AG08396 (cell line): ENCODE measurements at places on chromosomes 16 and 17.

DNA sequence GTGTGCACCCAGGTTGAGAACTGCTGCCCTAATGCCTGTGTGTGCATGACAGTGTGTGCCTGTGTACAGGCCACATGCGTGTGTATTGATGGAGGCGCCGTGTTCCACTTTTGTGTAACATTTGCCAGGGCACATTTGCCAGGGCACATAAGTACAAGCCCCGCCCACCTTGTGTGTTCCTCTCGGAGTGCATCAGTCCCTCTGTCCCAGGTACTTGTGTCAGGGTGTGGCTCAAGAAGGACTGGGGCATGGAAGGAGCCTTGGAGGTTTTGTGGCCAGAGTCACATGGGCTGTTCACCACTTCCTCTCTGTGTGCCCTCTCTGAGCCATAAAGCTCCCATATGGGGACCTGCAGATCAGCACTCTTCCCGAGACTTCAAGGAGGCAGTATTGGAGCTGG lies 73.9 kb downstream of the MRM1 start:
- DNase-seq, result no peak

DNA sequence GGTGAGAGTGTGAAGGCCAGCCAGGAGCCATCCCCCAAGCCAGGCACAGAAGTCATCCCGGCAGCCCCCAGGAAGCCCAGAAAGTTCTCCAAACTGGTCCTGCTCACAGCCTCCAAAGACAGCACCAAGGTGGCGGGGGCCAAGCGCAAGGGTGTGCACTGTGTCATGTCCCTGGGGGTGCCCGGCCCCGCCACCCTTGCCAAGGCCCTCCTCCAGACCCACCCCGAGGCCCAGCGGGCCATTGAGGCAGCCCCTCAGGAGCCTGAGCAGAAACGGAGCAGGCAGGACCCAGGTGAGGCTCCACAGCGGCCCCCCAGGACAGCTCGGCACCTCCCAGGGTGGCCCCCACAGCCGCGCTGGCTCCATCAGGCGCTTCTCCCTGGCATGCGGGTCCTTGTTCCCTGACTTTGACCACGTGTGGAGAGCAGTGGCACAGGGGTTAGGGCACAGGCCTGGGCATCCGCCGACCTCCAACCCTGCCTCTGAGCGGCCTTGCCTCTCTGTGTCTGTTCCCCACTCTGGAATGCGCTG lies 13.5 kb downstream of the FLYWCH2 start:
- DNase-seq, result no peak

GRCh38 chr16:9134739-9135138 lies 43.3 kb downstream of the HAPSTR1 start:
- DNase-seq, result peak; percentile 35

DNA sequence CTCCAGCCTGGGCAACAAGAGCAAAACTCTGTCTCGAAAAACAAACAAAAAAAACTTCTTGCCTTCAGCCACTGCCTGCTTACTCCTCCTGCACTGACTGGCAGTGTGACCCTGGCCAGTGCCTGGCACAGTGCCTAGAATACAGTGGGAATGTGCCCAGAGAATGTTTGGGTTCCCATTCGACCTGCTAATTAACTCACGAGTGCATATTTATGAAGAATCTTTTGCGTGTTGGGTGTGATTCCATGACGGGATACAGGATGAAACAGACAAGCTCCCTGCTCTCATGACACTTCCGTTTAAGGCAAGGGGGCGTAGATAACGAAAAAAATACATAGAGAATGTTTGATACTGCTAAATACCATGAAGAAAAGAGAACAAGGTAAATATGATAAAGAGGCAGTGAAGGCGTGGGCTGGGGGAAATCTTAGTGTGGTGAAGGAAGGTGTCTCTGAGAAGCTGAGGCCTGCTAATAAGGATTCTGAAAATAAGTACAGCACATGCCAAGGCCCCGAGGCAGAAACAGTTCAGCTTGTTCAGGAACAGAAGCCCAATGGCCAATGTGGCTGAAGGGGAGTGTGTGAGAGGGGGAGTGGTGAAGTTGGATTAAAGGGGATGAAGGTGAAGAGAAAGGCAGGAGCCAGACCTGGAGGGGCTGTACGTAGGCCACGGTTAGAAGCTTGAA lies 4.3 kb downstream of the ABI3 start:
- DNase-seq, result peak; percentile 22

- DNase-seq, result no peak
Measured at GRCh38 chr16:69494991-69495392, 70.6 kb downstream of the CYB5B start.

DNA sequence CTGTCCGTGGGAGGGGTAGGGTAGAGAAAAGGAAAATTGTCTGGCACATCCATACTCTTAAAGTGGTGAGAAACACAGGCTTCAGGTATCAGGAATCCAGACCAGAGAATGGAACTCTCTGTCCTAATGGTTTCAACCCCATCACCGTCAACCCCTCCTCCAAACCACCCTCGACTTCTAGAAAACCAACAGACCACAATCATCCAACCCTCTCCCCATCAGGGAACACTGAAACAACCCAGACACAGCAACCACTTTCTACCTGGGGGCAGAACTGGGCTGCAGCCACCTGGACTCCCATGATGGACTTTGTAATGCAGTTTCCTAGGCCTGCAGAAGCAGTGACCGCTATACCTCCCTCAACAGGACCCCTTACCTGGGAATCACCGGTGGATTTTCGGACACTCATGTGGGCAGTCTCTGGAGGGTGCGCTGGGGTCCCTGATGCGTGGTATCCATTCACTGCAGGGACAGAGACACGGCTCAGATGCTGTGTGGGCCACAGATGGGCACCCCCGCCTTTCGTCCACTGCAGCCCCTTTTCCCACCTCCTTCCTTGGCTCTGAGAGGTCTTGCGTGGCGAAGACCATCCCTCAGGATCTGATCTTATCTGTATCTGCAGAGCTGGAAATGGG lies 64.3 kb upstream of the RCVRN start:
- no peak for DNase-seq

GRCh38 chr17:36910513-36910912 lies 26.8 kb upstream of the LHX1 start:
- no peak for DNase-seq

GRCh38 chr17:68125111-68125870 lies 89.8 kb downstream of the KPNA2 start:
- no peak for DNase-seq

DNA sequence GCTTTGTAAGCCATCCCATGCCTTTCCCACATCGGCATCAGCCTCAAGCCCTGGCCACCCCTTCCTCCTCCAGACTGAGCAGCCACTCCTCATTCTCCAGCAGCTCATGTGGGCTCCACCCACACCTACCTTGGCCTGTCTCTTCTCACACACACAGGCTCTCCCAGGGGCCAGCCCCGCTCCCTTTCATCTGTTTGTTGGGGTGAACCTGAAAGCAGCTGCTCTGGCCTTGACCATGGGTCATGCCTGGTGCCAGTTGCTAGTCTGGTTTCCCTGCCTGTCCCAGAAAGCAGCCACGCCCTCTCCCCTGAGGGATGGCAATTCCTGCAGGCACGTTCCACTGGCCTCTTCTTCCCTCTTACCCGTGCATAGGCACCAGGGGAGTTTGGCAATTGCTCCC lies 11.4 kb upstream of the TMEM238L start:
- DNase-seq, result no peak

GRCh38 chr17:75843577-75844529 lies at the start of gene UNC13D:
Gene UNC13D (minus strand): TSS chr17:75844404. CDS start chr17:75844337, 67 bp downstream.
- DNase-seq, result no peak

DNA sequence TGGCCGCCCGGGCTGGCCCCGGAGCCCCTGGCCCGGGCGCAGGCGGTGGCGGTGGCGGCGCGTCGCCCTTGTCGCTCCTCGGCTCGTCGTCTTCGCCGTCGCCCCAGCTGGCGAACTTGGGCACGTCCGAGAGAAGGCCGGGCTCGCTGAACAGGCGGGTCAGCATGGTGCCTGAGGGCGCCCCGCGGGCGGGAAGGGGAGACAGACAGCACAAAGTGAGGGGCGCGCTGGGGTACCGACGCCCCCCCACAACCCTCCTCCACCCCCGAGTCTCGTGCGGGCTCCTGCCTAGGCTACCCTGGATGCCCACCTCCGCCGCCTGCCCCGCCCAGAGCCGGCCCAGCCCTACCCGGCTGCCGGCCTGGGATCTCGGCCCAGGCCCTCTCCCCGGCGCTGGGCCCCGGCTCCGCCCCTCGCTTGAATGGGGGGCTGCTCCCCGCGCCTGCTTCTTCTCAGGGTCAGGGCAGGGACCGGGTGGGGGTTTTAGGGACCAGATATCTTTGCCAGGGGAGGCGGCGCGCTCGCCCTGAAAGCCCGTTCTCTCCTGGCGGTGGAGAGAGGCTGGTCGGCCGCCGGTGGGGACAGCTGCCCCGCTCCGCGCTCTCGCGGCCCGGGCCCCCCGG lies 1.2 kb downstream of the NEUROD2 start:
- no peak for DNase-seq

DNA sequence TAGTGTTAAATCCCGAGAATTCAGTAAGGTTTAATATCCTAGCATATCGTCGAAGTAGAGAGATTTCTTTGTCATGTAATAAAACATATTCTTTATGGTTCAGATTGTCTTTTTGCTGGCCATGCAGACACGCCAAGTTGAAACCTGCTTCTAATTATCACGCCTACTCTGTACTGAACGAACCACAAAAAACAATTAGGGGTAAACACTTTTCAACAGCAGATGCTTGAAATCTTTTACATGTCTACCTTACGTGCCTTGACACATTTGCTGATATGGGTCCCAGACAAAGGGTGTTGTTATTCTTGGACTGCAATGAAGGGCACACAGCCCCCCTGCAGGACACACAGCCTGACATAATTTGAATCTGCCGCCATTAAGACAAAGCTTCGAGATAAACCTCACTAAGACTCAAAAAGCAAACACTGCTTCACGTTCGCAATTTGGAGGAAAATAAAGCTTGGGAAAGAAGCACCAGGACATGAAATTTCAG lies 13.3 kb downstream of the WIPI1 start:
- no peak for DNase-seq

DNA sequence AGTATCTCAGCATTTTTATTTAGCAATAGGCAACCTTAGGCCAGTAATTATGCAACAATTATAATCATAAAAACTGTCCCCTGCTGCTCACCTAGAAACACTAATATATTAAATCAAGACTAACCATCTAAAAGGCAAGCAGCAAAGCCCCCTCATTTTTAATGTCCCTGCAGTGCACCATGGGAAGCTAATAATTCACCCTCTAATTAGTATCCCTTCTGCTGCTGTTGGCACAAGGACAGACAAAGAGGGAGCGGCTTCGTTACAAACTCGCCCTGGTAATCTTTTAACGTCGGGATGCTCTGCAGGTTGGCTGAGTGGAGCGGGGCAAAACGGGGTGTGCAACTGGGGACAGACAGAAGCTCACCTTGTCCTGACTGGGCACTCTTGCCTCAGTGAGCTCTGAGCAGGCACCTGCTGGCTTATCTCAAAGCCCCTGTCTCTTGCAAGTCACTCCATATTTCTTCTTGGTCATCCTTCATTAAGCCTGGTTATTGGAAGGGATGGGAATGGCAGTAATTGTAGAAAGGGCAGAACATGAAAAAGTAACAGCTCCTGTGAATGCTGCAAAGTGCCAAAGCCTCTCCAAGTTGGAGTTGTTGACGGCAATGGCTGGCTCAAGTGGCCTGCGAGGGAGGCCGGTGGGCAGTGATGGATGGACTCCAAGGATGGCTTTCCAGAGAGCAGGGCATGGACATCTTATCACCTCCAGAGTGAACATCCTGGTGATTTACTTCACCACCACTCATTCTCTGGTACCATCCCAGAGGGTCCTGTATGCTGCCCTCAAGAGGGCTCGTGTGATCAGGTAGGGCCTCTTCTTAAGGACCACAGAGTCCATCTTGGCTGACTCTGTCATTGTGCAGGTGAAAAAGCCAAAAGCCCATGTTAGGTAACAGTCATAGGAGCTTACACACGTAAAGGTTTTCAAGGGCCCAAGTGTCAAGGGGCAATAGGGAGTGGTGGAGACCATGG lies 219.6 kb upstream of the N4BP1 start:
- DNase-seq, result no peak

DNA sequence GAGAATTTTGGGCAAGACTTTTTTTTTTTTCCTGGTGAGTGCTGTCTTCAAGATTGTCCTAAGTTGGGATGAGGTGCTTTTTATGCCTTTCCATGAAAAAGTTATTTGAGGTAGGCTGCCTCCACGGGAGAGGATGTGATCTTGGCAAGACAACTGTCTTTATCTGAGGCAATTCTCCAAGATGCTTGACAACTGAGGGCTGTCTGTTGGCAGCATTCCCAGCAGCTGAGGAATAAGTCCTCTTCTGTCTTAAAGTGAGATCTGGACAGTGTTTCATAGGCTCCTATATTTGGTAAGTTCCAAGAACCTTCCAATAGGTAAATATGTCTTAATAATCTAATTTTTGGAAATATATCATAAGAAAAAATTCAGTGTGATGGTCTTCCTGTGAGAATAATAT lies 662.0 kb downstream of the CDH11 start:
- no peak for DNase-seq

GRCh38 chr17:71316176-71316897 lies 804.5 kb upstream of the SOX9 start:
- no peak for DNase-seq

GRCh38 chr16:11561454-11561805 lies 25.3 kb downstream of the LITAF start:
- no peak for DNase-seq

DNA sequence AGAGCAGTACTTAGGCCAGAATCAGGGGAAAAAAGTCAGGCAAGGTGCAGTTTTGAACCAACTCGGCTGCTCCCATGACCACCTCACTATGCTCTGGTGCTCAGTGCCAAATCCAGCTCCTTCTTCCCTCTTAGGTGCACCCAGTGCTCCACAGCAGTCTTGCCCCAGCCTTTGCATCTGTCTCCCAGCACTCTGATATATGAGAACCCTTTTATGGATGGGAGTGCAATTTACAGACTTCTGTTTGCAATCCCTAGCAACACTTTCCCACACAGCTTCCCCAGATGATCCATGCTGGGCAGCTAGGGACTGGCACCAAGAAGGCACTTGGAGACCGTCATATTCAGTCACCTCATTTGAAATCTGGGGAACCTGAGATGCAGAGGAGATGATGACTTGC lies 267.9 kb upstream of the CCL2 start:
- no peak for DNase-seq

DNA sequence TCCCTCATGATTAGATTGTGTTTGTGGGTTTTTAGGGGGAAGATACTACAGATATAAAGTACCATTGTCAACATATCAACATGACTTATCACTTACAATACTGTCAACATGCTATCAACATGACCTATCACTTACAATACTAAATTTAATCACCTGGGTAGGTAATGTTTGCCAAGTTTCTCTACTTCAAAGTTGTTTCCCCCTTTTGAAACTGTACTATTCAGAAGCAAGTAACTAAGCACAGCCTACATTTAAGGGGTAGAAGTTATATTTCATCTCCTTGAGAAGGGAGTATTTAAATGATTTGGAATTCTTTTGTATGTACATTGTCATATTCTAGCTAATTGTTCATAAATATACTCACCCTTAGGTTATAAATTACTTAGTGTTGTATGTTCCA lies 68.7 kb downstream of the TRIM37 start:
- no peak for DNase-seq

- DNase-seq, result peak; percentile 55
Measured at GRCh38 chr17:30824002-30824355, 513 bp downstream of the CRLF3 start.

- DNase-seq, result no peak
Measured at GRCh38 chr17:67481808-67482207, 104.7 kb downstream of the PITPNC1 start.

- DNase-seq, result no peak
Measured at GRCh38 chr17:54760836-54761235, 139.8 kb upstream of the TOM1L1 start.

GRCh38 chr16:89193576-89194293 lies 6.6 kb downstream of the SLC22A31 start:
- DNase-seq, result no peak
